ENCODE measurements at places on chromosomes 5 and 9. TPM values are rescaled to one million over a fixed set of nuclear protein-coding genes. Genes with fewer than 3 reads are reported as not detected.

- no peaks in the 10 kb centered on the region for H3K36me3 ChIP-seq
- DNase-seq, result no peak
- no peaks in the 10 kb centered on the region for H3K27me3 ChIP-seq
These were observed 1028.5 kb downstream of the NR2F1-AS1 start for GRCh38 chr5:92552206-92553160.

GRCh38 chr9:128204858-128205257, 1.7 kb downstream of the DNM1 start:
- peaks cover 25% of the 10 kb centered on the region for H3K27me3 ChIP-seq
- no peak overlapping the region for H3K27ac ChIP-seq
- DNase-seq, result no peak
- H3K36me3 ChIP-seq, result no peaks in the 10 kb centered on the region
- peak overlapping the region; percentile 3 for H3K4me3 ChIP-seq

Gene P4HA2
- 13.5 TPM for total RNA-seq

Gene PTGS1
- total RNA-seq, result 0.37 TPM

Gene CBY3
- total RNA-seq, result 0.55 TPM

- no peak overlapping the region for H3K27ac ChIP-seq
- no peaks in the 10 kb centered on the region for H3K27me3 ChIP-seq
- H3K4me1 ChIP-seq, result no peaks in the 10 kb centered on the region
These were observed 59.0 kb upstream of the PALM2AKAP2 start for GRCh38 chr9:109721001-109721400.

Gene WNT8A
- not detected for total RNA-seq

All from activated CD8-positive, alpha-beta T cell treated with anti-CD3 and anti-CD28 coated beads, Interleukin-2, amount 10 ng/mL, durations not matched to agents 7 days and 5 days (primary cell).